H9 (cell line): ENCODE measurements at places on chromosomes 3 and 15. TPM values are rescaled to one million over a fixed set of nuclear protein-coding genes. Genes with fewer than 3 reads are reported as not detected.
A peak's percentile ranks its signal among the peaks of the same experiment; 100 is the strongest.

The DNAH12 gene
- total RNA-seq, result not detected in 2 replicates

The IFT122 gene
- 19.3 and 22.0 TPM in 2 replicates for total RNA-seq

The AADACL2 gene
- not detected in 2 replicates for total RNA-seq

The STRIT1 gene
- total RNA-seq, result 0.26 TPM in 1 of 2 replicates, not detected in the other

The SPATA12 gene
- 0.11 and 0.22 TPM in 2 replicates for total RNA-seq

The POTEB3 gene
- not detected in 2 replicates for total RNA-seq

The RTP1 gene
- total RNA-seq, result 6.6 and 7.5 TPM in 2 replicates

The FANCD2OS gene
- not detected in 2 replicates for total RNA-seq

The ZNF80 gene
- total RNA-seq, result not detected in 2 replicates

The FEM1B gene
- 77.9 and 83.3 TPM in 2 replicates for total RNA-seq

The FAM174B gene
- total RNA-seq, result 38.0 and 38.5 TPM in 2 replicates

The UROC1 gene
- not detected in 2 replicates for total RNA-seq

The DUOXA2 gene
- not detected in 2 replicates for total RNA-seq

The ARGFX gene
- not detected in 2 replicates for total RNA-seq

The NR1I2 gene
- not detected in 2 replicates for total RNA-seq

The GOLIM4 gene
- 24.6 and 27.2 TPM in 2 replicates for total RNA-seq

The SLC38A3 gene
- 1.4 and 3.2 TPM in 2 replicates for total RNA-seq

The ATRIP gene
- total RNA-seq, result 16.3 and 17.5 TPM in 2 replicates

- DNase-seq, result no peak
These were observed 964 bp upstream of the NCKIPSD start for GRCh38 chr3:48686538-48687219.

DNA sequence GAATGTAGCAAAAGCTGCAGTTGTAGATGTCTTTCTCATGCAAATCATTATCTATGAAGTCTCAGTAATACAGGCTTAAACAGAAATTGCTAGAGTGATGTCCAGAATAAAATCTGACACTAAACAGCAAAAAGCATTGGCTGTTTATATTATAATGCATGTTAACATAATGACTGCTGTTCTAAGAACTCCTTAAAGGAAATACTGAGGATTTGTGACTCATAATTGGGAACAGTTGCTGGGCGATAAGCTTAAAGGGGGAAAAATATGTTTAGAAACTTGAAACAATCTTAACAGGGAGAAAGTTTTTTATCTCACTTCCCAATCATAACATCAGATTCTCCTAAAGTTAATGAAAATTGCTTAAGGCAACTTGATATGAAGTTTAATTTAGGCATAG lies 17.5 kb downstream of the TIPARP start:
- DNase-seq, result no peak

DNA sequence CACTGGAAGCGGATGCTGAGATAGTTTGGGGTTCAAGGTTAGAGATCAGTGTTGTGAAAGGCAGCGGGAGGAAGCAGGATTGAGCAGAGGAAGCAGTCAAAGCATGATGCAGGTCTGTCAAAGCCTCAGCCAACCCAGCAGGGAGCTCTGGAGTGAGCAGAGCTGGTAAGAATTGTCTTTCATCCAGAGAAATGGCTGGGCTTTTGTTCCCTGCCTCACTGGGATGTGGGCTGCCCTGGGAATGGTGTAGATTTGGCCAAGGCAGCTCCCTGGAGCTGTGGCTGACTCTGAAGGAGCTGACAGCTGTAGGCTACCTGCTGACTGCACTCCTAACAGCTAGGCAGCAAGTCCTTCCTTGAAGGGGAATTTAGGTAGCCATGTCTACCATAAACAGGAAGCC lies 61.9 kb upstream of the STXBP5L start:
- peak; percentile 66 for DNase-seq

DNA sequence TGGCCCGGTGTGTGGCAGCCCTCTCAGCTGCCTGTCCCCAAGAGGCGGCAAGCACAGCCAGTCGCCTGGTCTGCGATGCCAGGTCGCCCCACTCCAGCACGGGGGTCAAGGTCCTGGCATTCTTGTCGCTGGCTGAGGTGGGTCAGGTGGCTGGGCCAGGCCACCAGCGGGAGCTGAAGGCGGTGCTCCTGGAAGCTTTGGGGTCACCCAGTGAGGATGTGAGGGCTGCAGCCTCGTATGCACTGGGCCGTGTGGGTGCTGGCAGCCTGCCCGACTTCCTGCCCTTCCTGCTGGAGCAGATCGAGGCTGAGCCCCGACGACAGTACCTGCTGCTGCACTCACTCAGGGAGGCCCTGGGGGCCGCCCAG lies 20.8 kb downstream of the CAND2 start:
- DNase-seq, result no peak

DNA sequence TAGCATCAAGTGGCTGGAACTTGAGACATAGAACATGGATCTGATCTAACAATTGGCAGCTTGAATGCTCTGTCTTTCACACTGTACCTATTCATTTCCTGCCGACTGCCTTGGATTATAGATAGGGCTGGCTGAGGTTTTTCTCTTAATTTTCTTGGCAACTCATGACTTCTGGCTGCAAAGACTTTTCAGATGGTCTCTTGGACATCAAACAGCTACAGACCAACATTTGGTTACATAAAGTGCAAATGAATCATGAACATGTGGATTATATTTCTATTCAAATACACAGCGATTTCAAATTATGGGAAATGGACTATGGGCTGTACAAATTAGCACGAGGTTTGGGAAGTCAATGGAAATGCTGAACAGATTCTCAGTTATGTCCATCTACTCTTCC lies 26.2 kb upstream of the IL16 start:
- no peak for DNase-seq

DNA sequence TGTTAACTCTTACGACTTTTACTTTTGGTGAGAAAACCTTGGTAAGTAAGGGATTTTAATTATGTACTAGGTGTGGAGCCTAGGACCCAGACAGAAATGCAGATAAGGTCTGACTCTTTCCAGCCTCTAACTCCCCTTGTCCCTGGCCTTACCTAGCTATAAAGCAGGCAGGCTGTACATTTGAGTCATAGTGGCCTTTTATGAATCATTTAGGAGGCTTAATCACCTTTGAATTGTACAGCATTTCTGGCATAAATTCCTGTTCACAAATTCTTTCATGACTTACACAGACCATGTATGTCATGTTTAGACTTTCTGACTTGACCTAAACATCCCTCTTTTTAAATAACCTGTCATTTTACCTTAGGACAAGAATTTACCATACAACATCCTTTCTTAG lies 47.4 kb downstream of the CHCHD4 start:
- no peak for DNase-seq

DNA sequence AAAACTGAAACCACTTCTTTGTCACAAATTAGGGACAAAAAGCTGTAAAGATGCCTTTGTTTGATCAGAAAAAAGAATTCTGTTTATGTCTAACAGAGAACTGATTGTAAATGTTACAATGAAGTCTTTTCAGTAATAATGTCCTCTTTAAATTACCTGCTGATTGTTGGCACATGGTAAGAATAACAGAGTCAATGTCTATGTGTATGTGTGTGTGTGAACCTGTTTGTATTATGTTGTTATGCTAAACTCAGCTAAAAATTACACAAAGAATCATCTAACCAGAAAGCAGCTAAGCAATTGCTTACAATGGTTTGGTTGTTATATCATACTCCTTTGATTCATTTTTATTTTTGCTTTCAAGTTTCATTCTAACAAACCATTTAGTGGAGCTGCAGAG lies 159.1 kb upstream of the PDZRN3 start:
- no peak for DNase-seq

DNA sequence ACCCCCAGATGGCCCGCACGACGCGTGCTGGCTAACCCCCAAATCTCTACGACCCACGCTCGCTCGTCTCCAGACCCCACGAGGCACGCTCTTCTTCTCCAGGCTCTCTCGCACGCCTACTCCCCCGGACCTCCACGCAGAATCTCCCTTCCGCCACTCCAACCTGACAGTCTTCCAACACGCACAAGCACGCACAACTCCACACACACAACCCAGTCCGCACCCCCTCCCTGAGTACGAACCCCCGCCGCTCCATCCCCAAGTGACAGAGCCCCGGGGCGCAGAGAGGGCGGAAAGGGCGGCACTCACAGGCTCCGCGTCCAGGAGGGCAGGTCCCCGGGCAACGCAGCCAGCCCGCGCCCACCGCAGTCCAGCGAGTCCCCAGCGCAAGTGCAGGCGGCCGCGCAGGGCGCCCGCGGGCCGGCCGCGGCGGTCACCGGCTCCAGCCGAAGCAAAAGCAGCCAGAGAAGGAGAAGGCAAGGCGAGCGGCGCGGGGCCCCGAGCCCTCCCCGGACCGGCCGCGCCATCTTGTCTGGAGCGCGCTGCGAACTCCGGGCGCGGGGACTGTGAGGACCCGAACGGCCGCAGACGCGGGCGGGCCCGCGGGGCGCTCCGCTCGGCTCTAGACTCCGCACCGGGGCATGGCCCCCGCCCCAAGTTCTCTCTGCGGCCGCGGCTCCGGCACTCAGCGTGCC lies 794 bp downstream of the LRIG1 start:
- DNase-seq, result no peak

- DNase-seq, result no peak
These were observed 50.1 kb upstream of the CGNL1 start for GRCh38 chr15:57326196-57326595.

DNA sequence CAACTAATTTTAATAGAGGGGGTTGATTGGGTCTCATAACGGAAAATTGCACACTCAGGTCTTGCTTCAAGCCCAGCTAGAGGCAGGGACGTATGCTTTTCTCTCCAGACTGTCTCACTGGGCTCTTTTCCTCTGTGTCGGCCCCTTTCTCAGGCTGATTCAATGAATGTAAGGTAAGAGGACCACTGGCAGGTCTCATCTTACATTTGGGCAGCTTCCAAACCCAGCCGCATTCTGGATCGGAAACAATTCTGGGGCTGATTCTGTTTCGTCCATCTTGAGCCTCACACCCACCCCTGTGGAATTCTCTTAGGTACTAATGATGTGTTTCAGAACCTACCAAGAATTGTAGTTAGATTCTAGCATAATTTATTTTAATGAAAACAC lies 40.7 kb downstream of the TMEM212 start:
- DNase-seq, result no peak

DNA sequence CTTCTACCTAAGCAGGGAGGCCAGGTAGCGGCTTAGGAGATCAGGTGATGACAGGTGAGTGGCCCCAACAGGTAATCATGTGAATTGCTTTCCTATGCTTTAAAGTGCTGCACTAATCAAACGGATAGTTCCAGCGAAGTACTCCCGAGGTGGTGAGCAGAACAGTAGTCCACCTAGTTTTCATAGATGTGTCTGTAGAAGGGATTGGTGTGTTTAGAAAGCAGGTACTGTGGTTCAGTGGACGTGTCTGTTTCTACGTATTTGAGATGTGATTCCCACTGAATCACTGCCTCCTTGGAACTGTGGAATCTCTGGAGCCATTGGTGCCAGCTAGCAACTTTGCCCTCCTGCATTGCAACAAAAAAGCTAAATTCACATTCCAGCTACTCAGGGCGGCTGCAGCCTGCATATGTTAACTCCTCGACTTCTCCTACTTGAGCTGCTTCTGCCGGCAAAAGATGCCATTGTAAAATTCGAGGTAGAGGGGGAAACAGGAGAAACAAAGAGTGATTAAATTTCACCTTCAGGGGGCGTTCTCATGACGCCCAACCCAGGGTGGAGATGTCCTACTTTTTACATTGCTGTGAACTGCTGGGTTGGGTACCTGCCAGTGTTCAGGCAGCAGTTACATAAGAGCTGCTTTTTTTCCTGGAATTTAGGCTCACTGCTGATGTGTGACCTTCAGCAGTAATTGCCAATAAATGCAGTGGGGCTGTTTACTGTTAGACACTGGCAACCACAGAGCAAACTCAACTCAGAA lies 227.3 kb downstream of the ITPR1 start:
- DNase-seq, result peak; percentile 52

DNA sequence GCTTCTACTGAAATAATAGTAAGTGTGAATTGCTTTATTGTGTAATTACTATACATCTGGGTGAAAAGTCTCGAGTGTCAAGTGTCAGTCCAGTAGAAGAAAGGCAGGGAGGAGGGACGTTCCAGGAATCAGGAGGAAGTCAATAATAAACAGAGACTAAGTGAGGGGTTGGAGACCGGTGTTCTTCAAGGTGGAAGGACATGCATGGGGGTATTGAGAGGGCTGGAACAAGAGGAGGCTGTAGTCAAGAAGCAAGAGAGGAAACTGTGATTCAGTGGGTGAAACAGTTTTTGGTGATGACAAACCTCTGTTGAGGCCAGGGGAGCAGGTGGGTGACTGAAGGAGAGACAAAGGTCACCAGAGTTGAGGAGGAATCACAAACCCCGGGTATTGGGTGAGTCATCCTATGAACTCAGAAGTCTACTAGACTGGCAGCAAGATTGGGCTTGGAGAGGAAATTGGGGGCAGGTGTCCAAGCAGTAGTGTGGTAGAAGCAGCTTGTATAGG lies 11.6 kb upstream of the SCAMP5 start:
- no peak for DNase-seq

- no peak for DNase-seq
These were observed 89.5 kb downstream of the ITPR1 start for GRCh38 chr3:4582624-4583023.

DNA sequence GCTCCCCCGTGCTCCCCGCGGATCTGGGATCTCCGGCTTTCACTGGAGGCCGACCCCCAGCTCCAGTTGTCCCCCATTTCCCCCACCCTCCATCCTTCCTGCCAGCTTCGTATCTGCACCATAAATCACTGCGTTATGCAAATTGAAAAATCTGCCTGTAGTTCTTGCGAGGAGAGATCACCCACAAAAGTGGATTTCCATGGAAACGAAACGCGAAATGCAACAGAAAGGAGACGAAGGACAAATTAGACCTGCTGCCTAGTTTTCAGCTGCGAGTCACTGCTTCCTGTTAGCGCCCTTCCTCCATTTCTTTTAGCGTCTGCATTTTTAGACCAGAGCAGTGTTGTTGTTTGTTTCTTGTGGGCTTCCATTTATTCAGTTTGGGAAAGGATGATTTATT lies 127.1 kb upstream of the ATP10A start:
- no peak for DNase-seq

DNA sequence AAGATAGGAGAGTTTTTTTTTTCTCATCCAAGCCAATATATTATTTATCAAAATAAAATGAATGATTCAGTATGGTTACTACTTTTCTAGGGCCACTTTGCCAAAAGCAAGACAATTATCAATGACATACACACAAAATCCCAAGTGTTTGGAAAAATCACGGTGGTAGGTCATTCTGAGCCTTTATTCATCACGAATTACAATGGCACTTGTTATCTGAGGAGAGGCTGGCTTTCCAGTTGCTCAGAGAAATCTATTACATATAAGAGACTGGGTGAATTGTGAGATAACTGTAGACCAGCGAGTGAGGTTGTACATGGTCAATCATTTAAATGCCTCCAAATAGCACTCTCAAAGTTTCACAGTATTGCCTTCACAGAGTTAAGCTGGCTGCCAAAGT lies 20.4 kb upstream of the FGF12 start:
- DNase-seq, result no peak

DNA sequence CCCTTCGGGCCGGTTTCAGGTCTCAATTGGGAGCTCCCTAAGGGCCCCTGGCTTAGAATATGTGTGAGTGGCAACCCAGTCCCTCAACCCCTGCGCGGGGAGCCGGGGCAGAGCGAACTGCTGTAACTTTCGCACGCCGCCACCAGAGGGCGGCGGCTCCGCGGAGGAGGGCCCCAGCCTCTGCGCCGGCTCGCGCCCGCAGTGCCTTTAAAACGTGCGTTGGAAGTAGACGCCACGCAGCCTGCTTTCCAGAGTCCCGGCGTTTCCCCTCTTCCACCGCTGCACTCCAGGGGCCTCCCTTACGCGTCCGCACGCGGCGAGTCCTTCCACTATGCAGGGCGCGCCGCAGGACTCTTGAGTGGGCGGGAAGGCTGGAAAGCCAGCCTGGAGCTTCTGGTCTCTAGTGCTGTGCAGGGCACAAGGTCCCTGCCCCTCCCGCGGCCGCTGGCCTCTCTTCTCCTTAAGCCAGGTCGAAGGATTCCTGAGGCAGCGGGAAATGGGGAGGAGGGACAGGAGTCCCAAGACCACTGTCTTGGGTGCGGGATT lies 23.7 kb upstream of the RNU6-1 start:
- DNase-seq, result peak; percentile 87

- no peak for DNase-seq
These were observed 449.1 kb downstream of the IL5RA start for GRCh38 chr3:2661078-2661477.
